CD4-positive, alpha-beta T cell treated with Interleukin-15 for 1 hour (primary cell): ENCODE measurements at places on chromosomes 6 and 20.
A peak's percentile ranks its signal among the peaks of the same experiment; 100 is the strongest.

- no peak for DNase-seq
These were observed 69.6 kb downstream of the TBXT start for GRCh38 chr6:166097914-166098522.

DNA sequence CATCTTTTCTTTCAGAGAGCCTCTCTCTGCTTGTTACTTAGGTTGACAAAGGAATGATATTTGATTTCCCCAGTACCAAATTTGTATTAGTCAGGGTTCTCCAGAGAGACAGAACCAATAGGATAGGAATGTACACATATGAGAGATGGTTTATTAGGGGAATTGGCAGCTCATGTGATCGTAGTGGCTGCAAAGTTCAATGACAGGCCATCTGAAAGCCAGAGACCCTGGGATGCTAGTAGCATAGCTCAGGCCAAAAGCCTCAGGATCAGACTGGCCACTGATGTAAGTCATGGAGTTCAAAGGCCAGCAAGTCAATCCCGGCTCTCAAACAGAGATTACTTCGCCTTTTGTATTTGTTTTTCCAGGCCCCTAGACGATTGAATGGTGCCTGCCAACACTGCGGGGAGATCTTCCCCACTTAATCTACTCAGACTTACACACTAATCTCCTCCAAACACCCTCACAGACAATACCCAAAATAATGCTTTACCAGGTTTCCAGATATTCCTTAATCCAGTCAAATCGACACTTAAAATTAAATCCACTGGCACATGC is 215.5 kb downstream of the ALDH8A1 start:
- no peak for DNase-seq

DNA sequence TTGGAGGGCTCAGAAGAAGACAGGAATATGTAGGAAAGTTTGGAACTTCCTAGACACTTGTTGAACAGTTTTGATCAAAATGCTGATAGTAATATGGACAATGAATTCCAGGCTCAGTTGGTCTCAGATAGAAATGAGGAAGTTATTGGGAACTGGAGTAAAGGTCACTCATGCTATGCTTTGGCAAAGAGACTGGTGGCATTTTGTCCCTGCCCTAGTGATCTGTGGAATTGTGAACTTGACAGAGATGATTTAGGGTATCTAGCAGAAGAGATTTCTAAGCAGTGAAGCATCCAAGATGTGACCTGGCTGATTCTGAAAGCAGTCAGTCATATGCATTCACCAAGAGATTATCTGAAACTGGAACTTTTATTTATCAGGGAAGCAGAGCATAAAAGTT is 45.1 kb downstream of the FRK start:
- DNase-seq = no peak

DNA sequence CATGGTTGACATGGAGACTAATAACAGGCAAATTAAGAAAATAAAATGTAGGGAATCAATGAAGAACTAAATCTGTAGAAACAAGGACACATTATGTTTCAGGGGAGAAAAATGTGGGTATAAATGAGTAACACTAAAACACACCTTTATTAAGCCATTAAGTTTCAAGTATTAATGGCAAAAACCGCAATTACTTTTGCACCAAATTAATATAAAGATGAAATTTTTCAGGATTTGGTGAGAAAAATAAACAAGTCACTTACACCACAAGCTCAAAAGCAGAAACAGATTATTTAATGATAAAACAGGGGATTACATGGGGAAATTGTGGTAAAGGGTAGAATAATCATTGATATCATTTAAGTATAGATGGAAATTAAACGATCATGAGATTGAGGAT is 793.8 kb upstream of the FLRT3 start:
- no peak for DNase-seq

DNA sequence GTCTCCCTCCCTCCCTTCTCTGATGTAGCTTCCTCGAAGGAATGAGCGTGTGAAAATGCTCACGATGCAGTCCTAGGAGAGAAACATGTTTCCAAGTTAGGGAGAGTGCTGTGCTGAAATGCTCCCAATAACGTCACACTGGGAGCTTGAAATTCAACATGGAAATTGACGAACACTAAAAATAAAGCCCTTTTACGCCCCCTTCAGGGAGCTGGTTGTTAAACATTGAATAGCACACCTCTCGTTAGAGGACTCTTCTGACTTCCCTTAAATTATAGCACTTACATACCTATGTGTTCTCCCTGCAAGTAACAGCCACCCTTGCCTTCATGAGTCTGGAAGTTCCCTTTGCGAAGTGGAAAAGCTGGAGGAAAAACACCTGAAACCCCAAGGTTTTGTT is 88.6 kb downstream of the BFSP1 start:
- DNase-seq = no peak

GRCh38 chr20:42461965-42462593 is 727.6 kb downstream of the PTPRT start:
- DNase-seq = no peak

DNA sequence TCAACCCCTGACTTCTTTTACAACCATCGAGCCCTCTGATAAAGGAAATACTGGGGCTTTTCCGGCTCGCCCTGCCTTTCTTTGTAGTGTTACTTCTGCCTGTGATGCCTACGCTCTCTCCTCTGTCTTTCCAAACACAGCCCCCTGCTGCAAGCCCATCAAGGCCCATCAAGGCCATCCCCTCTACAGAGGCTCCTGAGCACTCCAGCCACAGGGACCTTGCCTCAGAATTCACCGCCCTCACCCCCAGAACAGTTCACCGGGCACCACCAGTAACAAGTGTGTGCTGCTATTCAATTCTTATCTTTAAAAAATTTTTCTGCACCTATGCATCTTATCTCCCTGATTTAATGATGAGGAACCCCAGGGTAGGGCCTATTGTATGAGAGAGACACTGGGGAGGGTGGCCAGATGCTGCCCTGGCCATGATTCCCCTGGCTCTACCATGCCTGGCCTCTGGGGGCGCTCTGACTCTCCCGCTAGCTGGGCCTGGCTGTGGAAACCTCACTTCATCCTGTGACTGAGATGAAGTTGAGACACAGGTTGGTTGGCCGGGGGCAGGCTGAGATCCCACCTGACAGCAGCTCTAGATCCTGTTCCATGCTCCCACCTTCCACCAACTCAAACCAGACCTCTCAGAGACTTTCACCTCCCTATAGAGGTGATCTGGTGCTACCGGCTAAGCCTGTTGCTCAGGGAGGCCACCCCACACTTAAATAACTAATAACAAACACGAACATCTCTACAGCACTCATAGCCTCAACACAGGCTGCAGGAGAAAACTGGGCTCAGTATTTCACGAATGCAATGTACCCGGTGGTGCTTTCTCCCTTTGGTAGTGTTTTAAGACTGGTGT is 19.2 kb upstream of the GLP1R start:
- DNase-seq = no peak

GRCh38 chr6:136289327-136289578 is 393 bp downstream of the BCLAF1 start:
- DNase-seq = peak; percentile 95

DNA sequence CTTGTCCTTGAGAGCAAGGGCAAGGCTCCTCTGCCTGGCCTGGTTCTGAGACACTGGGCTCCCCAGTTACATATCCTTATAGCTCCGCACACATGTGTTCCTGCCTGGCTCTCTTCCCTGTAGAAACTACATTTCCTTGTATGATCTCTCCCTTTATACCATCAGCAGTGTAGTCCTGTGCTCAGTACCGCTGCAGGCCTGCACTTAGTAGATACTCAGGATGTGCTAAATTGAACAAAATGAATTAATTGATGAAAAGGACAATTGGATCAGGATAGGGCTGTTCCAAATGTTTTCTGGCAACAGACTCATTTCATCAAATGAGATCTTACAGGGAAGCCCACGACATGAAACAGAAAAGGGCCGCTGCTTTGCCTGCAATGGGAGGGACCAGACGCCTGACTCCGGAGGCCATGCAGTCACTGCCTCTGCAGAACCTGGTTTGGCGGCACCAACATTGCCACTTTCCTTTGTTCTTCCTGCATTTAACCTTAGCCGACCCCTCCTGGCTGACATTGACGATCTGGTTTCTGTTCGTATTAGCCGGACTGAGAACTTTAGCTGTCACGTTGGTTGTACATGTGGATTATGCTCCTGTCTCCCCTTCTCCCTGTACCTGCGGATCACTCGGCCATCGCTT is 53.3 kb downstream of the CHMP4B start:
- DNase-seq = no peak

DNA sequence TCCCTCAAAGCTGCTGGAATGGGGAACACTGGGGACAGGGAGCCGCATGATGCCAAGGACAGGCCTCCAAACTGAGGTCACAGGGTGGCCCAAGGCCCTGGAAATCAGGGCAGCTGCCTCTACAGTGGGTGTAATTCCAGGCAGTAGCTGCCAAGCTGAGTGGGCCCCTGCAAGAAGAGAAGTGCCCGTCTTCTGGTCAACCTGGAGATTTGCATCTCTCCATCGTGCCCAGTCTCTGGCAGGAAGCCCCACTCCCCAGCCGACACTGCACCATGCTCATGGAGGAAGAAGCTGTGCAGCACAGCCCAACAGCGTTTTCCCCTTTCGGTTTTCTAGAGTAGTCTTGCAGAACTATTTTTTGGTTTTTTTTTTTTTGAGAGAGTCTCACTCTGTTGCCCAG is 2.2 kb upstream of the FAM209A start:
- no peak for DNase-seq

DNA sequence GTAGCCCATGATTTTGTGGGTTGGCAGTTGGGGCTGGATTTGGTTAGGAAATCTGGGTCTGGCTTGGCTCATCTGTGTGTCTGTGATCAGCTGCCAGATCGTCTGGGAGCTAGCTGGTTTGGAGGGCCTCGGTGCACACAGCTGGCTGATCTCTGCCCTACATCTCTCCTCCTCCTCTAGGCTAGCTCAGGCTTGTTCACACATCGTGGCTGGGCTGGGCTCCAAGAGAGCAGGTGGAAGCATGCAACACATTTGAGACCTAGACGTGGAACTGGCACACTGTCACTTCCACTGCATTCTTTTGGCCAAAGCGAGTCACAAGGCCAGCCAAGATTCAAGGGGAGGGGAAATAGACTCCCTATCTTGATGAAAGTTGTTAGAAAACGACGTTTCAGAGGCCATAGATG is 15.9 kb downstream of the NDUFAF5 start:
- DNase-seq = no peak

GRCh38 chr6:106608080-106608668 is 21.1 kb downstream of the RTN4IP1 start:
- DNase-seq = no peak

DNA sequence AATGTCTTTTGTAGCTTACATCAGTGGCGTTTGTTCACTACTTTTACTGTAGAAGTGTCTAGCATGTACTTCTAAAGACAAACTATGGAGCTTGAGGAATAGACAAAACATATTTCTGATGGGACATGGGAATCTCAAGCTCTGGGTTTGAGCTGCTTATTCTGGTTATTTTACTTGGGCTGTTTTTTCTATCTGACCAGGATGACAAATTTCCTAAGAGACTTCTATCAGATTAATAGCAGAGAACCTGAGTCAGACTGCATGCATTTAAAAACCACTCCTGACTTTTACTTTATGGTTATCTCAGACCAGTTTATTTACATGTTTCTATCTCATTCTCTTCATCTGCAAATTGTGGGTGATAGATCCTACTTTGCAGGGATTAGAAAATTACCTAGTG is 1282.3 kb upstream of the GJE1 start:
- DNase-seq = no peak

DNA sequence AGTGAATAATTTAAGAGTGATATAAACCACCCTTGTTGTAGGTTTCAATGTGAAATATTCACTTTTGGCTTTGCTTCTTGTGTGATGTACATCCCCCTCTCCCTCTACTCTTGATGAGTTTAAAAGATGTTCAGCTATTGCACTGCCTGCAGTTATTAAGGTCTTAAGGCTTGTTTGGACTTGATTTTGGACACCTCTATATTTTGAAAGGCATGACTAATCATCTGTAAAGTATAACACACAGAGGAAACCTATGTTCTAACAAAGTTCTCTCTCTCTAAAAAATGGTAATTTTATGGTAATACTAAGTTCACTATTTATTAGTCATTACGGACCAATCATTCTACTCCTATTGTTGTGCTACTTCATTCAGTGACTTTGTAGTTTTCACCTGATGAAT is 1719.9 kb downstream of the GRIK2 start:
- DNase-seq = no peak

- peak; percentile 19 for DNase-seq
These were observed 806.3 kb upstream of the GJE1 start for GRCh38 chr6:141326426-141326825.

DNA sequence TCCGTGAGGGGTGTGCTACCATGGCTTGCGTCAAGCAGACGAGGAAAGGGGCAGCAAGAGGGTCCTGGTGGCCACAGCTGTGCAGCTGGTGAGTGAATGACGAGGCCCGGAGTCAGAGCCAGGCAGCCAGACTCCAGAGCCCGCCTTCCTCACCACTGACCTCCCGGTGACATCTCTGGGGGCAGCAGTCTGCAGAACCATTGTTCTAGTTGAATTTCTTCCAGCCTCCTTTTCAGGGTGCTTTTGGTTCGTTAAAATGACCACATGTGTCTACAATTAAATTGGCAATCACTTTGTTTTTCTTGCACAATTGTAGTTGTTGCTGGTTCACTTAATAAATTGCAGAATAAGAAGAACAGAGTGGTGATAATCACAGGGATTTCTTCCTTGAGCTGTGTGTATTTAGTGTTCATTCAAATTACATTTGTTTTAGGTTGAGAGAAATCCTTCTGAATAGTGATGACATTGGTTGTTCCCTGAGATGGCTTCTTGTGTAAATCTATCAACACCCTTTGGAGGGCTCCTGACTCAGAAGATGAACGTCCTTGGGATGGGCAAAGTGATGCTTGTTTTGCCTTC is 96.4 kb downstream of the TULP4 start:
- DNase-seq = no peak

DNA sequence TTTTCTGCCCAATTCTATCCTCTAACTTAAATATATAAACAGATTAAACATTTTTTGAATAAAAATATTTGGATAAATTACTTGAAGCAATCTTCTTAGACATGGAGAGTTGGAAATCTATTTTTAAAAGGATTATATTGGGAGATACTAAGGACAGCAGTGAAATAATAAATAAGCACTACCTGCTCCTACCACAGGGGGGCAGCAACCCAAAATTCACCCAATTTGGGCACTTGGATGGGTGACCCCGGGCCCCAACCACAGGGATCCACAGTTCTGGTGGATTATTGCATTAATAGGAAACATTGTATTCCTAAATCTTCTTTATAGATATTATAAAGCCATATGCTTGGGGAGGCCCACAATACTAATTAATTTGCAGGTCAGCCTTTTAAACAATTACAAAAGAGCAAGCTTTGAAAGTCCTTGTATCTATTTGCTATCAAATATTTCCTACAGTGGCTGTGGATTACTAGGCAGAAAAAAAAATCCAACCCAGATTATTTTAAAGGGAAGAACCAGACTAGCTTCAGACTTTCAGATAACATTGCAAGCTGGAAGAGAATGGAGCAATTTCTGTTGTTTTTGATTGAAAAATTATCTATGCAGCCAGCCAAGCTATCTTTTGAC is 66.4 kb upstream of the PDE10A start:
- DNase-seq = no peak

DNA sequence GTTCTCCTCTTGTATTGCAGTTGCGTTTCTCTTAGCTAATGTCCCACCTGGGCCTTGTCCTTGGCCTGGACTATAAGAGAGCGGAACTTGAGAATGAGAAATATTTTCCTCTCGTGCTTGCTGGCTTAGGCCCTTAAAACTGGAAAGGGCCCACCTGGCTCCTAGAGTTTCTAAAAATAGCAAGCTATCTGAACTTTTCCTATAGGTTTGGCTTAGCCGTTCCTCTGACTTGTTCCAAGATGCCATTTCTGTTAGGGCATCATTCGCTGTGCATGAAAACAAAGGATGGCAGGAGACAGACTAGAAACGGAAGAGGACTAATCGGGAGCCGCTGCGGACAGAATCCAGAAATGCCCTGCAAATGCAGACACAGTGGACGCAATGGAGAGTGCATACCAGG is 4.5 kb downstream of the RIPOR3 start:
- no peak for DNase-seq
